NCI-H2029 treated with DMSO at 0.1 percent for 48 hours (cell line): ENCODE measurements at places on chromosomes 6 and 20.

GRCh38 chr6:155077784-155078183 lies 82.7 kb downstream of the TIAM2 start:
- DNase-seq, result no peak

- no peak for DNase-seq
Observed at GRCh38 chr20:47263465-47264084, 92.9 kb downstream of the ZMYND8 start.

DNA sequence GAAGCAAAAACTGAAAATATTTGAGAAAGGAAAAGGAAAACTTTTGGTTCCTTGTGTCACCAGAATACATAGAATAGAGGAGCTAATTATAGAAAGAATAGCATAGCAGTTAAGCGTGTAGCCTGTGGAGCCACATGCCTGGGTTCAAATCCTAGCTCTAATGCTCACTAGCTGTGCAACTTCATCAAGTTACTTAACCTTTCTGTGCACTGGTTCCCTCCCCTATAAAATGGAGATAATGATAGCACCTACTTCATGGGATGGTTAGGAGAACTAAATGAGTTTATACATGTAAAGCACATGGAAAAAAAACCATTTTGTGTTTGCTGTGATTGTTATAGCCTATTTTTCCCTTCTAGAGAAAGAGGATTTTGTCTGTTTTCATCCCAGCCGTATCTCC lies 24.5 kb upstream of the RNGTT start:
- no peak for DNase-seq

GRCh38 chr6:19895866-19896692 lies 58.9 kb downstream of the ID4 start:
- no peak for DNase-seq

DNA sequence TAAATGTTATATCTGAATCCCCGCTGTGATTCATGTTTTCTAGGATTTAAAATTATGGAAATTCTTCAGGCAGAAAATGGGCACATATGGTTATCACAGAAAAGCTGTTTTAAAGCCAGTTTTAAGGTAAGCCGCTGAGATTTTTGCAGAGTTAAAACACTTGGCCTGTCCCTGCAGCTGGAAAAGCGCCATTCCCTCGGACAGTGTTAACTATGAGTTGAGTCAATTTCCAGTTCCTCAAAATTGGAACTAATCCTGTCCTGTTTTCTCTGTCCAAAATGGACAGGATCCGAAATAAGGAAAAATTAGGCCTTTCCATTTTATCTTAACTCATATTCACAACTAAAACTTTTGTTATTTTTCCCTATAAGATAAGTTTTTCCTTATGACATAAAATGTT lies 225.2 kb downstream of the SAMD5 start:
- no peak for DNase-seq

DNA sequence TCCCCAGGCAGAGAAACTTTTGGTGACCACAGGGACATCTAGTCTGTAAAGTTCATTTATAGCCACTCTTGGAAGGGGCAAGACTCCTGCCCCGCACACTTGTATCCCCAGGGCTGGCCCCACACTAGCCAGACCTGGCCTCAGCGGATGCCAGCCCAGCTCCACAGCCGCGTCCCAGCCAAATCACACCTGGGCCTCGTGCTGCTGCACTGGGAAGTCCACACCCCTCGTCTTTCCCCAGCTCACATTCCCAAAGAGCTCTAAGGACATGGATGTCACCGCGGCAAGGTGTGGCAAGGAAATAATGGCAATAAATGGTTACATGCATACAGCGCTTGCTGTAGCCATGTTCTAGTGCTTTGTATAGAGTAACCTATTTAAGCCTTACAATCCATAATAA lies 8.6 kb downstream of the IP6K3 start:
- DNase-seq, result no peak

GRCh38 chr6:15588971-15589634 lies 73.7 kb downstream of the DTNBP1 start:
- no peak for DNase-seq

DNA sequence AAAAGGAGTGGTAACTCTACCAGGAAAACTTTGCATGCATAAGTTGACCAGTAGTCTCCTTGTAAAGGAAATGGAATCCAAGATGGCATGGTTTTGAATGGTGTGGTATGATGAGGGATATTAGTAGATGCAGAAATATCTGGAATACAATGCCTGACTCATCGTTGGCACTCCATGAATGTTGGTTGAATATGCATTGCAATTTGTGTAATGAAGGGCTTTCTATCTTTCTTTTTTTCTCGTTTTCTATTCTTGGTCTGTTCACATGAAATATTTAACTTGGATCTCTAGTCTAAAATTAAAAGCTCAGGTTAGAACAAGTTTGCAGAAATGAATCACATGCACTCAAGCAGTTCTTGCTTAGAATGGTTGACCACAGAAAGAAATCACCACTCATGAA lies 277.3 kb upstream of the PRND start:
- no peak for DNase-seq

- DNase-seq, result no peak
Observed at GRCh38 chr6:41546866-41547798, 951 bp downstream of the FOXP4 start.

DNA sequence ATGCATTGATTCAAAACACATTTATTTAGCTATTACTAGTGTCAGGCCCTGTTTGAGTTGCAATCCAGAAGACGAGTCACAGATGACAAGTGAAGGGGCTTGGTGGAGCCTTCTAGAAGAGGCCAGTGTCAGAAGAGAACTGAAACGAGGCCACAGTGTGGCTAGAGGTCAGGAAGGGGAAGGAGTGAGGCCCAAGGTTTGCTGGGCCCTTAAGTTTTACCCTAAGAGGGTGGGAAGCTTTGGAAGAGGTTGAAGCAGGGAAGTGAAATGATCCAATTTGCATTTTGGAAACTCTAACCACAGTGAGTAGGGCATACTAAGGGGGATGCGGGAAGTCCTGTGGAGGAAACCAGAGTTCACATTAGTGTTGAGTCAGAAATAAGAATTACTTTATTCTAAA lies 25.0 kb downstream of the TTK start:
- no peak for DNase-seq

DNA sequence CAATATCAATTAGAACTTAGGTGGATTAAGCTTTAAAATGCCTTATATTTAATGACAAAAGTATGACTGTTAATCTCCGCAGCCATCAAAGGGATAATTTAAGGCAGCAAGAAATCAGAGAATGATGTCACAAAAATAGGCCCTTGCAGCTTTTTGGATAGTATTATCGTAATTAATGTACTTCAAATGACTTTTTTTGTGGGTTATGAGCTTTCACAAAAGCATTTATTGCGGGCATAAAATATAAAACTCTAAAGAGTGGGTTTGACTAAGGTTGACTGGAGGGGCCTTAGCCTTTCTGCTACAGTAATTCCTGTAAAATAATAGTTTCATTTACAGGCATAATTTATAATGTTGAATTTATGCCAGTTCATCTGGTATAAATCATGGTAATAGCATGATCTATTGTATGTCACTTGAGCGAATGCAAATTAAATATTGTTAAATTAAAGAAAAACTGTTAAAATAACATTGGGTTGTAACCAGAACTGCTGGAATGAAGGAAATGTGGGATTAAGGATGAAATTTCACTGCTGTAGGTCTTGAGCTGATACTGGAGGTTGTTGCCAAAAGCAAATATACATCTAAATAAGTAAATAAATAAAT lies 78.5 kb upstream of the ZFP64 start:
- no peak for DNase-seq

DNA sequence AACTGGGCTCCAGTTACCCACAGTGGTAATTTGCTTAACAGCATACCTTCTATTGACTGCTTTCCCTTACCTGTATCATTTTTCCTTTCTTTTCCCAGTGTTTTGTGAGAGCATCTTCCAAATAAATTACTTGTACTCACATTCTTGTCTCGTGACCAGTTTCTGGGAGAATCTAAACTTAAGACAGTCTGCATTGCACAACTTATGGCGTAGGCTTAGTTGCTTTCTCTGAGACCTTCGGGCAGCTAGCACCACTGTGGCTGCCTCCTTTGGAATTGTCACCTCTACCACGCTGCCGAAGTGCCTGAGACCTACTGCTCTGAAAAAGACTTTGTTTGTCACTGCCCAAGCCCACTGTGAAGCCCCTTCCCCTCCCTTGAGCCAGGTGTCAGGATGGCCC lies 188.1 kb upstream of the BMP2 start:
- no peak for DNase-seq

- no peak for DNase-seq
Observed at GRCh38 chr20:5822569-5822968, 72.4 kb downstream of the SHLD1 start.

GRCh38 chr6:149701714-149702113 lies 16.2 kb downstream of the LATS1 start:
- no peak for DNase-seq

DNA sequence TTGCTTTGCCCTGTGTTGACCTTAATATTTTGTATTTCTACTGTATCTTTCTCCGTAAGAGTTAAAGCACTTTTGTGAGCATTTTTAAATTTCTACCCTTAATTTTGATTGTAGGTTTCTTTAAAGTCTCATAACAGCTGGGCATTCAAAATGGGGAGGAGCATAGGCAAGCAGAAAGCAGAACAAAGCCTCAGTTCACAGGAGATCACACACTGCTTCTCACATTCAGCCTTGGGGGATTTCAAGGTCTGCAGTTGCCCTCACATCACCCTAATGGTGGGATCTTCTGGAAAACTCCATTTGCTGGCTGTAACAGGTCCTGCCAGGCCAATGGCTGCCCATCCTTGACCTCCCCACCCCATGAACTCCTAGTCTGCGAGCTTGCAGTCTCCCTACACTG lies 292.9 kb downstream of the PHACTR1 start:
- no peak for DNase-seq

DNA sequence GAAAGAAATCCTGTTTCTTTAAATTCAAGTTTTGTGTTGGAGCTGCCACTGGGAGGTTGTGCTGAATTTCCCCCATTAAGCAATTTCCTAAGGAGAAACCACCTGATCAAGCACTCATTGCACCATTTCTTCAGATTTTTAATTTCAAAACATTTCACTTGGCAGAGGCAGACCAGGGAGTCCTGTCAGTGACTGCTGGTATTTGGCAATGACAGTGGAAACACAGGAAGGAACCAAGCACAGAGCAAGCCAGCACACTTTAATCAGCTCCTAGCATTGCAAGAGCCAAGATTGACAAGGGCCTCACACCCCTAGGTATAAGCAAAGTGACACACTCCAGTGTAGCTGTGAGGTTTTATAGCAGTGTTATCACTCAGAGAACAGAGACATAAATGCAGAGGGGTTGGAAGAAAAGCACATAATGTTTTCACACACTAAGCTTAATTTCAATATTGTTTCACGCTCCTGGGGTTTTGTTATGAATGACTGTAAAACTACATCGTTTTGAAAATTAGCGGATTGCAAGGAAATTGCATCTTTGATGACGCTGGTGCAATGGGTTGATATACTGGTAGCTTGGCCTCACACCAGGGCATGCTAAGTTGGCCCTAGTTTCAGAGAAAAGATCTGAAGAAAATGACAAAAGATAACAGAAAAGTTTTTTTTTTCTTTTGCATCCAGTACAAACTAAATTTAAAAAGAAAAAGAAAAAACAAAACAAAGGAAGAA lies 768.4 kb downstream of the TFAP2A start:
- no peak for DNase-seq

DNA sequence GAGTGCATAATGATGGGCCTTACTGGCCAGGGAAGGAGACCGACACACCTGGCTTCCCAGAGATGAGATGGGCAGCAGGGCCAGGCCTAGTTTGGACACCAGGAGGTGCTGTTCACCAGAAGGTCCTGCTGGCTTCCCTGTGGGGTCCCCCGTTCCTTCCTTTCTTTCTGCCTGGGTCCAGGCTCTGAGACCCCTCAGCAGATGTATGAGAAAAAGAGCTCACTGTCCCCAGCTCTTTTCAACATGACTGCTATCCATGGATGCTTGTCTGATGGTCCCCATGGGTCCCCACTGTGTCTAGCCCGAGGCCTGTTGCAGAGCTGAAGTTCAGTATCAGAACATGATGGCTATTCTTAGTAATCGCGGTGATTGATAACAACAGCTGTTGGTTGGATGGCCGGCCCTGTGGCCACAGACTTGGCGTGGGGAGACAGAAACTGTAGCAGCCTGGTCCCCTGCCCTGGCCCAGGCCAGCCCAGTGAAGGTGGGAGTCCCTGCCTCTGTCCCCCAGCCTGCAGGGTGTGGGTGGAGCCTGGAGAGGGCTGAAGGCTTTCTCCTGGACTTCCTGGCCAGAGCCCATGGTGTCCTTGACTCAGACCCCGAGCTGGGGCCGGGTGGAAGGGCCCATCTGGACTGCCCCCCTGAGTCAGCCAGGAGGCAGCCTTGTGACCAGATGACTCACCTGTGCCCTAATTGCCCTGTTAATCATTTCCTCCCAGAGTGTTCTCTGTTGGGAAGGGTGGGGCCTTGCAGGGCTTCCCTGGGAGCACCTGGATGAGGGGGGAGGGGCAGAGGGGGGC lies 9.9 kb upstream of the BAK1 start:
- peak; percentile 5 for DNase-seq

GRCh38 chr6:86107985-86108384 lies 465.3 kb upstream of the SYNCRIP start:
- no peak for DNase-seq

DNA sequence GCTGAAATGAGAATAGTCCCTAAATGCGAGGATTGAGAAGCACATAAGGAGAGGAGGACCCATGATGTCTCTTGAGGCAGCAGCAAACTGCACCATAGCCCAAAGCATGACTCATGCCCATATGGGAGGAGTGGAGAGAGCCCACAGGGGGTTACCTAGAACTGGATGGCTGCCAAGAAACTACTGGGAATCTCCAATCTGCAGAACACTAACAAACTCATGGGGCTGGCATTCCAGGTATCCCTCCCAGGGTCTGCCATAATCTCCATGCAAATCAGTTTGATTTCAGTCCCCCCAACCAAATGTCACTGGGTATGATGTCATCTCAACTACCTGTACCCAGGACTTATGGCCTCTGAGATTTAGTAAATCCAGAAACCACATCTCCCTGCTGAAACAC lies 410.5 kb downstream of the PTPRT start:
- DNase-seq, result no peak

DNA sequence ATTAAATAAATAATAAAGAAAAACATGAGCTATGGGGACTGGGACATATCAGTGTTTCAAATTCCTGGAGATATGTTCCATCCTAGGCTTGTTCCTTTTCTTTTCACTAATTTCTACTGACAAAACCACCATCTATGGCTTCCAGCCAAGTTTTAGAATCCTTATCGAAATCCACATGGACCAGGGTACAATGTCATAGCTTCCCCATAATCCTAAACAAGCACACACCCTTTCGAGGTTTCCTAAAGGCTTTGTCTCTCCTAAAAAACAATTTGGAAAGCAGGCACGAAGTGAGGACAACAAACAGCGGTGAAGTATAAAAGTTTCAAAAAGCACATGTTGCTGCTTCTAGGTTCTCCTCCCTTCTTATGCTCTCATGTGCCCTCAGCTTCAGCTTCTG lies 13.3 kb upstream of the DST start:
- DNase-seq, result no peak

- DNase-seq, result no peak
Observed at GRCh38 chr20:62527781-62528180, 52.0 kb upstream of the GATA5 start.

GRCh38 chr20:44039741-44040140 lies 125.1 kb downstream of the TOX2 start:
- no peak for DNase-seq

- DNase-seq, result no peak
Observed at GRCh38 chr20:62606551-62607201, 35.6 kb upstream of the SLCO4A1 start.
